ENCODE measurements at places on chromosomes 1 and 21.

GRCh38 chr1:228904222-228904621 is 168.9 kb downstream of the RHOU start:
- no peak for DNase-seq

DNA sequence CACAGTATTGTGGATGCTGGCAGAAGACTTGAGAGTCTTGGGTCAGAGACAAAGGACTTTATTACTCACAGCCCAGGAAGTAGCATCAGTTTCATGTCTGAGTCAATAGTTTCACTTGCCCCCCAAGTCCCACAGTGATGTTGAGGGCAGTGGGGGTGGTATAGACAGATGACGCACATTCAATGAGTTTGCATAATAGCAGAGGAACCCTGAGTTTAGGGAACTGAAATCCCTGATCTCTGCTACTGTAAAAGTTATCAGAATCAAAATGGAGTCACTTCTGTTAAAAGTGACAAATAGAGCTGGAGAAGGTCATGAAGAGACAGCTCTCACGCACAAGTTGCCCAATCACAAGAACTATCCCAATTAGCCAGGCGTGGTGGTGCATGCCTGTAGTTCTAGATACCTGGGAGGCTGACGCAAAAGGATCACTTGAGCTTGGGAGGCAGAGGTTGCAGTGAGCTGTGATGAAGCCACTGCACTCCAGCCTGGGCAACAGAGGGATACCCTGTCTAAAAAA is 11.5 kb upstream of the HCRTR1 start:
- no peak for DNase-seq

DNA sequence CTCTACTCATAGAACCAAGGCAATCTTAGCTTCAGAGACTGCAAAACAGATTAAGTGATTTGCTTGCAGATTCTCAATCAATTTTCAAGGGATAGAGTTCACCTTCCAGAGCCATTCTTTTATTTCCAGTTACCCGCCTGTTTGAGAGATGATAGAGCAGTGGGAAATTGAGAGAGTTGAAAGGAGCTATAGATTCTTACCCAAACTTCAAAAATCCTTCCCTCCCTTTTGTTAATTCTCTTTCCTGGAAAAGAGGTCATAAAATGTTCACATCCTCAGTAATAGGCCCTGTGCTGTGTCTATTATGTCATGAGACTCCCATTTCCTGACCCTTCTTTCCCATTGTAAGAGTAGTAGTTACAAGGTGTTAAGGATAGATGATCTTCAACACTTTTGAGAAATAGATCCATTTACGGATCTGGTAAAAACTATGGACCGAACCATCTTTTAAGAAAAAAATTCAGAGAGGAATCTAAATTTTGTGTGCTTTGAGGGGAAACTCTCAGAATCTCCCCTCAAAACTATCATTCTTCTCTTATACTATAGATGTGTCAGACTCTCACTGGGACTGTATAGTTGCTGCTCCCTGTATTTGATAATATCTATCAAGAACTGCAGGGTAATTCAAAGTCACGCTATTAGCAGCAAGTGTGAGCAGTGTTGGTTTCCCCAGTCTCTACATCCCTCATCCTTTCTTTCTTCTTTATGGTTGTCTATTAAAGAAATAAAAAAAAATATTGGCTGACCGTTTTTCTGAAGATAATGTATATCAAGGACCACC is 8.0 kb downstream of the RGS4 start:
- no peak for DNase-seq

DNA sequence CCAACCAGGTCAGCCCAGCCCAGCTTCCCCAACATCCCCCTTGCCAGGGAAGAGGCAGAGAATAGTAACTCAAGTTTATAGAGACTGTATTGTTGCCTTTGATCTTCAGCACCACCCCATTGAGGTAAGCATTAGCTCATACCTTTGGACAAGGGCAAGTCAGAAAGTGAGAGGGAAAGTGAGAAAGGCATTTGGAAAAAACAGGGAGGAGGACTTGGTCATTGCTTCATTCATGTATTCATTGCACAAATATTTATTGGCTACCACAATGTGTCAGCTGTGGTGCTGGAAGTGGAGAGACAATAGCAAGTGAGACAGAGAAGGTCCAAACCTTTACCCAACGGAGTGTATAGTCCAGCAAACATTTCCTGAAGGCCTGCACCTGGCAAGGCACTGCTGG is 561.2 kb downstream of the KIF26B start:
- DNase-seq = peak; percentile 22

GRCh38 chr1:65170511-65171142 is 22.6 kb downstream of the AK4 start:
- DNase-seq = no peak

GRCh38 chr1:218643281-218643680 is 298.1 kb downstream of the TGFB2 start:
- no peak for DNase-seq

GRCh38 chr1:59532102-59532501 is 235.2 kb downstream of the FGGY start:
- DNase-seq = no peak

- no peak for DNase-seq
Measured at GRCh38 chr1:47231301-47232186, 481 bp downstream of the TAL1 start.

- no peak for DNase-seq
Measured at GRCh38 chr1:204830747-204831146, 39.9 kb upstream of the NFASC start.

Data from T47D (cell line).